ENCODE measurements at places on chromosomes 2 and 18.
A peak's percentile ranks its signal among the peaks of the same experiment; 100 is the strongest.

- no peak for DNase-seq
Measured at GRCh38 chr18:5417342-5417741, 121.8 kb upstream of the ZBTB14 start.

DNA sequence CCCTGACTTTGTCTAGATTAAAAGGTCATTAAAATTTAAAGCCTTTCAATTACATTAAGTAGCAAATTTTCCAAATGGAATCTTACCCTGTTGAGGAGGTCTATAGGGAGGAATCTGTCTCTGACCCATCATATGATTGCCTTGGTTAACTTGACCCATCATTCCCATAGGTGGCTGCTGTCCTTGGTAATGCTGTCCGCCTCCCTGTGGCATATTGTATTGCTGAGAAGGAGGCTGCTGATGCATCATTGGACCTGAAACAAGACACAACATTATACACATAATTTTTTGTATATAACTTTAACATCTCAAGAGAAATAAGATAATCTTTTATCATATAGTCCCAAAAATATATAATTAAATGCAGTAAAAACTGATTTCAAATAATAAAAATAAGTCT, 51.2 kb downstream of the SS18 start:
- no peak for DNase-seq

DNA sequence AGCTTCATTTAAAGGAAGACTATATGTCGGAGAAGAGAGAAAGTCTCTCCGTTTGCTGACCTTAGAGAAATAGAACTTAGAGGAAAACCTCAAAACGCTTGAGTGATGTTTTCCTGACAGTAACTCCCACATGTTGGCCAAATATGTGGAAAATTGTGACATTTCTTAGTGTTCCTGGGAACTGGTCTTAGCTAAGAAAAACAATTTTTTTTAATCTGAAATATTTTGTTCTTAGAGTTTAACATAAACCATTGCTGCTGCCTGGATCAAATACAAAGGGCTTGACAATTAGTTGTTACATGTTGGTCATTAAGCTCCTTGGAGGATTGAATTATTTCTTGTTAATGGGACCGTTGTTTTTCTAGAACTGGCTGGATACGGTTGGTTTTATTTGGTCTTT, 16.3 kb downstream of the DYNC2LI1 start:
- no peak for DNase-seq

GRCh38 chr2:98842136-98842535, 93.9 kb downstream of the CRACDL start:
- no peak for DNase-seq

GRCh38 chr2:210818473-210818872, 262.1 kb downstream of the CPS1 start:
- DNase-seq, result no peak

- no peak for DNase-seq
Measured at GRCh38 chr2:74137651-74138599, 9.8 kb downstream of the BOLA3 start.

GRCh38 chr2:113901943-113902342, 12.1 kb downstream of the ACTR3 start:
- DNase-seq, result no peak

- no peak for DNase-seq
Measured at GRCh38 chr2:235505181-235505741, 11.4 kb downstream of the AGAP1 start.

DNA sequence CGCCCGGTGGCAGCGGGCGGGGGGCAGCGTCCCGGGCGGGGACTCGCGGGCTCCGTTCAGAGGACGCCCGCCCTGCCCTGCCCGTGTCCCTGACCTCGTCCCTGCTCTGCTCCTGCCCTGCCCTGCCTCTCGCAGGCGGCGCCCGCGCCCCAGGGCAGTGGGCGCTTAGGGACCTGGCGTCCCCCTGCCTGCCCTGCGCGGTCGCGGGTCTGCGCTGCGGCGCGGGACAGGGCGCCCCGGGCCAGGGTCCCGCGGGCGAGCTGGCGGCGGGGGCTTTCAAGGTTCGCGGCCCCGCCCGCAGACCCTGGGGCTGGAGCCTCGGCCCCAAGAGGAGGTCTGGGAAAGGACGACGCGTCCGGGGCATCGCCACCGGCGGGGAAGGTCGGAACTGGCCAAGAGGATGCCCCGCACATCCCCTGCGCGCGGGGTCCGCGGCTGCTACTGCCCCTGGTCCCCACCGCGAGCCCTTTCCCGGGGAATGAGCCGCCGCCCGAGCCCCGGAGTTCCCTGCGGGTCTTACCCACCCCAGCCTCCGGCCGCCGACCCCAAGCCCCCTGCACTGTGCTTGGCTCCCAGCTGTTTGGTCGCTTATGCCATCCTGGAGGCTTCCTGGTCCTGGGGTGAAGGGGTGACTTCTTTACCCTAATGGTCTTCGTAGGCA, 679 bp downstream of the RNF144A start:
- no peak for DNase-seq

DNA sequence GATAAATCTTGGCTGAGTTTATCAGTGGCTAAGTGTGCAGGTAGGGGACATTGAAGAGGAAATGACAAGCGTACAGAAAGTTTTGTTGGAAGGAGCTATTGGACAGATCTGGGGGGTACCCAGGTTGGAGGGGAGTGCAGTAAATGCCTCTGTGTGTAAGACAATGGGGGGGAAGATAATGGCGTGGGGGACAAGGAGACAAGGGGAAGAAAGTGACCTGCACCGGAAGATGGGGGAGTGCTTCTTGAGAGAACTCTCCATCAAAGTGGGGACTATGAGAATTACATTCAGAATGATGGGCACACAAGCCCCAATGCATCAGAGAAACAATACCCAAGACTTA, 190.0 kb downstream of the ALPK2 start:
- DNase-seq, result no peak

DNA sequence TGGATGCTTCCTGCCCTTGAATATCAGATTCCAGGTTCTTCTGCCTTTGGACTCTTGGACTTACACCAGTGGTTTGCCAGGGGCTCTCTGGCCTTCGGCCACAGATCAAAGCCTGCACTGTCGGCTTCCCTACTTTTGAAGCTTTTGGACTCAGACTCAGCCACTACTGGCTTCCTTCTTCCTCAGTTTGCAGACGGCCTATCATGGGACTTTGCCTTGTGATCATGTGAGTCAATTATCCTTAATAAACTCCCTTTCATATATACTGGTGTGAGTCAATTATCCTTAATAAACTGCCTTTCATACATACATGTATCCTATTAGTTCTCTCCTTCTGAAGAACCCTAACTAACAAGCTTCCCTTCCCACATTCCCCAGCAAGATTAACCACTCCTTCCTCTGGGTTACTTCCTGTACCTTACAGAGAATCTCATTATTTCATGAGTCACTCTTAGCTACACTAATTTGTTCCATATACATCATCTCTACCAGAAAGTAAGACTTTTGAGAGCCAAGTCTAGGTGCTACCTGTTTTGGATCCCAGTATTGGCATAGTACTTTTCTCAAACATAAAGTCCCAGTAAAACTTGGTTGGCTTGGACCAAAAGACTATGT, 31.3 kb upstream of the LRATD1 start:
- no peak for DNase-seq

- DNase-seq, result no peak
Measured at GRCh38 chr2:230790981-230791380, 73.8 kb upstream of the ITM2C start.

DNA sequence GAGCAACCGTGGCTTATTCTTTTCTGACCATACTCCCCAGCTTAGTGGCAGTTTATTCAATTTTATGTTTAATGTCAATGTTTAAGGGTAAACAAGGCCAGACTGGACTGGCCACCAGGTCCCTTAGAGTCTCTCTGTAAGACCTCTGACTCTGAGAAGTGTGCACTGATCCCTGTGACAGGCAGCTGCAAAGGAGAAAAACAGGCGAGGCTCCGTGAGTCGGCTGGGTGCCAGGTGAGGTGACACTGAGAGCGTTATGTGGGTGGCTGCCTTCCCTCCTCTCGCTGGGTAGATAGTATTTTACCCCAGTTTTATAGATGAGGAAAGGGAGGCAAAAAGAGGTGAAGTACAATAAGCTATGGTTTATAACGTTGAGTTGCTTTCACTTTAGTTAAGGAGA, 139.4 kb upstream of the HDAC4 start:
- no peak for DNase-seq

GRCh38 chr2:234488913-234489451, 7.9 kb downstream of the ARL4C start:
- DNase-seq, result no peak

GRCh38 chr18:62324917-62325805, at the start of gene TNFRSF11A:
TNFRSF11A (plus strand) TSS chr18:62325310; CDS start chr18:62325353, 43 bp downstream.
- DNase-seq, result no peak

DNA sequence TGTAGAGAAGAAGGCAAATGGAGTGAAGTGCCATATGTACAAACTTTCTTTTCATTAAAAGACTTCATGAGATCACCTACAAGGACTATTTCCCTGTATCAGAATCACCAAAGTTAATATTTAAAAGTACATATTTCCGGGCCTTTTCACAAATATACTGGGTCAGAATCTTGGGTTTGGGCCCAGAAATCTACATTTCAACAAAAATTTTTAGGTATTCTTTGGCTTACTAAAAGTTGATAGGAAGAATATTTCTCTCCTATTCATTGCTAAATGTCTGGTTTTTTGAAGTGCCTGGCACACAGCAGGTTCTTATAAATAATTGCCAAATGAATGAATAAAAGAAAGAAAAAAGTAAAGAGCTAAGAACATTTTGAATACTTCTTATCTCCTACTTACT, 843.8 kb upstream of the ACVR2A start:
- no peak for DNase-seq

GRCh38 chr18:53991805-53992204, 232.7 kb downstream of the MBD2 start:
- DNase-seq, result peak; percentile 12

- no peak for DNase-seq
Measured at GRCh38 chr18:3444954-3445353, 5.0 kb upstream of the TGIF1 start.

GRCh38 chr2:202035941-202036372, 2.3 kb downstream of the FZD7 start:
- no peak for DNase-seq

DNA sequence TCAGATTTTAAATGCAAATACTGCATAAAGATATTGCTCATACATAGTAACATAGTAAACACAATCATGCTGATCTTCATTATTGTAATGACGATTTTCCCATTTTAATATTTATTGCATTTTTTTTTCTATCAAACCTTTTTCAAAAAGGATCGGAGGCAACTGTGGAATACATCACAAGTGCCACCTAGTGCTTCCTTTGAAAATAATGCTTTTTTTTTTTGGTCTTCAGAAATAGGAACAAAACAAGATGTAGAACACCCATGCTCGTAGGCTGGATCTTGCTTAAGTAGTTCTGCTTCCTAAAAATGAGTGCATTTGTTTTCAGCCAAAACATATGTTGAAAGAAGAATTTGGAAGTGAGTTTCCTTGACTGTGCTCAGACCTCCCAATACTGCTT, 35.7 kb upstream of the GPR155 start:
- no peak for DNase-seq

DNA sequence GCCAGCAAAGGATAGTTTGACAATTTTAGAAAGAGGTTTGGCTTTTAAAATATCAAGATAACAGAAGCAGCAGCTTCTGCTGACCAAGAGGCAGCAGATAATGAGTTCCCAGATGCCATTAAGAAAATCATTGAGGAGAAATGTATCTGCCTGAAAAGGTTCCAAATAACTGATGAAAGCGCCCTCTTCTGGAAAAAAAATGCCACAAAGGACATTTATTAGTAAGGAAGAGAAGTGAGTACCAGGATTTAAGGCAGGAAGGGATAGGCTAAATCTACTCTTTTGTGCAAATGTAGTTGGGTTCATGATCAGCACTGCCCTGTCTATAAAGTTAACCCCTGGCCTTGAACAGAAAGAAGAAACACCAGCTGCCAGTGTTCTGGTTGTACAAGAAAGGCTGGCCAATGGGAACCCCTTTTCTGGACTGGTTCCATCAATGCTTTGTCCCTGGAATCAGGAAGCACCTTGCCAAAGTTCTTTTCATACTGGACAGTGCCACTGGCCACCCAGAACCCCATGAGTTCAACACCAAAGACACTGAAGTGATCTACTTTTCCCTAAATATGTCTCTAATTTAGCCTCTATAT, 40.6 kb downstream of the DHX57 start:
- no peak for DNase-seq

DNA sequence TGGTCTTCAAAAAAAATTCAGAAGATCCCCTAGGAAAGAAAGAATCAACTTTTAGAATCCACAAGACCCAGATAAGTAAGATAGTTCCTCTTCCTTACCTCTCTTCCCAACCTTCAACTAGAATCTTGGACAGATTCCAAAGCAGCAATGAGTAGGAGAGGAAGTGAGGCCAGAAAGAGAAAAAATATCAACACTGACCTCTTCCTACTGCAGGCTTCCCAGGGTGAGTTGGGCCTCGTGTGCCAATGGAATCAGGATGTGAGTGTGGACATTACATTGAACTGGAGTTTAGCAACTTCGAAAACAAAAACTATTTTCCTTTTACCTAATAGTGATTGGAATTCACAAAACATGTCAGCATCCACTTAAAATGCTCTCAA, 102.5 kb upstream of the PIEZO2 start:
- DNase-seq, result no peak

Data from AG09319 (cell line).